ENCODE measurements at places on chromosomes 5 and 9.

DNA sequence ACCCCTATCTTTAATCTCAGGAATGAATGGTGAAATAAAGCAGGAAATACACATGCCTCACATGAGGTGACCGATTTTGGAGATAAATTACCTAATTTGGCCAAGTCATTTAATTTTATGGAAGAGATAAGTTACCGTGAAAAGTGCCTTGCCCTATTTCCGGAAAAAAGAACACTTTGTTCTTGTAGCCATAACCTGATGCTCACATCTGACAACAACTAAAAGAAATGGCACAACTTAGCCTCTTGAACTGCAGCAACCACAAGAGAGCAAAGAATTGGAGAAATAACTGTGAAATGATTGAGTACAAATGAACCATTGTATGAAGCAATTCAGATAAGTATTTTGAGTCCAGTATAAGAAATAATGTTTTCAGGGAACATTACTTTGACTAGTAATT lies 628.1 kb upstream of the TYRP1 start:
- no peak for DNase-seq

- no peak for DNase-seq
Observed at GRCh38 chr5:169149317-169149716, 151.6 kb downstream of the SLIT3 start.

DNA sequence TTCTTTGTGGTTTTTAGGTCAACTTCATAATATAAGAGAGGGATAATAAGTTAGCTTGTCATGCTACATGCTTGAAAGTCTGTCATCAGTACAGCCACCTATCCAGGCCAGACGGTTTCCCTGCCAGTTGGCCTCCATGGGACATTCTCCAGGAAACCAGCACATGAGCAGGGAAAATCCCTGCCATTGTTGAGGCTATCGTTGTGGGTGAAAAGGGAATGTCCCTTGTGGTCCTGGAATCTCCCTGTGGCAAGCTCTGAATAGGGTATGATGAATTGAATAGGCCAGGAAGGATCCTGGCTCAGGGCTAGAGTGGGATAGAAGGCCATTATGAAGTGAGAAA lies 12.3 kb downstream of the F2RL1 start:
- peak; percentile 36 for DNase-seq

- no peak for DNase-seq
Observed at GRCh38 chr5:172669386-172670004, 28.4 kb downstream of the NEURL1B start.

- DNase-seq = no peak
Observed at GRCh38 chr5:56685503-56686217, 129.7 kb upstream of the MAP3K1 start.

DNA sequence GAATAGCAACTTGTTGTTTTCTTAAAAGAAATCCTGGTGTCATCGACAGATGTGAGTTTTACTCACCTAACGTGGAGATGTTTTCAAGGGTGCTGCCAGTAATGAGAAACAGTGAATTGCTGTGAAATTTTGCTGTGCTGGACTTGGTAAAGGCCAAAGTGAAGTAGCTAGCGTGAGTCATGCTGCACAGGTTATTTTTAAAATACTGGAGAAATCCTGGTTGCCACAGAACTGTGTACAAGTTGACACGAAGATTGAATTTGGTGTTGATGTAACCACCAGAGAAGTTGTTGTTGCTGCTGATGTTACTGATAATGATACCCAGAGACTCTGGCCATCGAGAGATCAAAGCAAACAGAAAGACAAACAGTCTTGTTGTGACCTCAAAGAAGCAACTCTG lies 187.9 kb upstream of the NFIL3 start:
- no peak for DNase-seq

GRCh38 chr9:113719919-113720318 lies 156.2 kb upstream of the ZNF618 start:
- DNase-seq = no peak

DNA sequence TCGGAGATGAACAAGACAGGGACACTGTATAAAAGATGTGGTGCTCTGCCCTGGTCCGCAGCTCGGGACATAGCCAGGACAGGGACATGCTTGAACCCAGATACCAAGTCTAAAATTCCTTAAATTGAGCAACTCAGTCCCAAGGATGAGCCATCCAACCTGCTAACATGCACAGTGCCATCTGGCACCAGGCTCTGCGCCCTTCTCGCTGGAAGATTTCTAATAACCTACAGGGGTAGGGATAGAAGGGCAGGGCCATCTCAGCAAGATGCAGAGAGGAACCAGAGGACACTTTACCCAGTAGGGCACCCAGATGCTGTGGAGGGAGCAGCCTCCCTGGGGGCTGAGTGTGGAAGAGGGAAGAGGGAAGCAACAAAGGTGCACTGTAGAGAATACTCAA lies 60.1 kb downstream of the SEMA4D start:
- no peak for DNase-seq

Data from stimulated activated naive CD8-positive, alpha-beta T cell treated with anti-CD3 and anti-CD28 coated beads, Interleukin-15, Interleukin-2, amounts not matched to agents 100 U/mL and 50 U/mL, for 24 hours (primary cell).